Neural crest cell (in vitro differentiated cells): ENCODE measurements at places on chromosomes 16 and 17. TPM values are rescaled to one million over a fixed set of nuclear protein-coding genes. Genes with fewer than 3 reads are reported as not detected.
A peak's percentile ranks its signal among the peaks of the same experiment; 100 is the strongest.

GRCh38 chr17:49741692-49742076, 22.2 kb downstream of the FAM117A start:
- H3K27ac ChIP-seq = no peak overlapping the region
- peaks cover 8% of the 10 kb centered on the region for H3K4me1 ChIP-seq
- H3K36me3 ChIP-seq = no peaks in the 10 kb centered on the region
- no peaks in the 10 kb centered on the region for H3K27me3 ChIP-seq

GRCh38 chr17:60601447-60602384, 1.7 kb downstream of the PPM1D start:
- H3K4me3 ChIP-seq = peak overlapping the region; percentile 99
- H3K27ac ChIP-seq = peak overlapping the region; percentile 96
- no peaks in the 10 kb centered on the region for H3K36me3 ChIP-seq
- peak; percentile 35 for DNase-seq
- H3K27me3 ChIP-seq = no peaks in the 10 kb centered on the region

- no peak overlapping the region for H3K4me3 ChIP-seq
- peaks cover 47% of the 10 kb centered on the region for H3K4me1 ChIP-seq
- no peak for DNase-seq
- no peaks in the 10 kb centered on the region for H3K36me3 ChIP-seq
- no peak overlapping the region for H3K27ac ChIP-seq
- H3K27me3 ChIP-seq = no peaks in the 10 kb centered on the region
These were observed 9.3 kb downstream of the JUP start for GRCh38 chr17:41777157-41777573.

- H3K27me3 ChIP-seq = no peaks in the 10 kb centered on the region
- H3K27ac ChIP-seq = no peak overlapping the region
- no peak overlapping the region for H3K4me3 ChIP-seq
- no peak for DNase-seq
- H3K36me3 ChIP-seq = peaks cover 2% of the 10 kb centered on the region
These were observed 14.4 kb upstream of the CLEC18A start for GRCh38 chr16:69936751-69937211.

GRCh38 chr17:80834893-80835275, 156.8 kb upstream of the CHMP6 start:
- peaks cover 23% of the 10 kb centered on the region for H3K4me1 ChIP-seq
- no peak for DNase-seq
- H3K4me3 ChIP-seq = no peak overlapping the region
- H3K27me3 ChIP-seq = no peaks in the 10 kb centered on the region

DNA sequence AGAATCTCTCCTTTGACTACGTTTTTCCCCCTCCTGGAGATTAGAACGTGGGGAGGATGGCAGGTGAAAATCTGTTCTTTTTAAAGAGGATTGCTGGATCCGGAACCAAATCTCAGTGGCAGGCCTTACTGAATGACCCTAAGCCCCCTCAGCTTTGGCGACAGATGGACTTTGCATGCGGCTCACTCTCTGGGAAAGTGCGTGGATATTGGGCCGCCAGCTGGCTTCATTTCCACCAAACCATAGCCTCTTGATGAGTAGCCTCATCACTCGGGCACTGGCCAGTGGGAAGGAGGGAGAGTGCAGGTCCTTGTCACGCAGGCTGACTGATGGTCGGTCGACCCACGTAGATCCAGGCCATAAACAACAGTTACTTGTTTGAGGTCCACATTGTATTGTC, 31.3 kb upstream of the CCDC182 start:
- H3K4me1 ChIP-seq = peaks cover 12% of the 10 kb centered on the region
- no peak overlapping the region for H3K4me3 ChIP-seq
- H3K27me3 ChIP-seq = no peaks in the 10 kb centered on the region
- no peaks in the 10 kb centered on the region for H3K36me3 ChIP-seq
- no peak overlapping the region for H3K27ac ChIP-seq

DNA sequence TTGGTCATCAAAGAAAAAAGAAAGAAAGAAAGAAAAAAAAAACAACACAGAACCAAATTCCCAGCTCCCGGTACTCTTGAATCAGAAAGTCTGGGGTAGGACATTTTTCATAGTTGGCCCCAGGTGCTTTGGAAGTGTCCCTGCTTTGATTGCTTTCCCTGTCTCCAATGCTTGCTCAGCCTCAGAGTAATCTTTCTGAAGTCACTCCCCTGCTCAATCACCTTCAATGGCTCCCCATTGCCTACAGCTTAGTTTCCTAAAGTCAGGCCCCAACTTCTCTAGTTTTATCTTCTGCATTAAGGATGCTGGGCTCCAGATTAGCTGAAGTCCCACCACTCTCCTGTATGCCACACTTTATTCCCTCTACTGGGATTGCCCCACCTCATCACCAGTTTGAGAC, 17.1 kb downstream of the CNGB1 start:
- H3K36me3 ChIP-seq = no peaks in the 10 kb centered on the region
- H3K4me1 ChIP-seq = no peaks in the 10 kb centered on the region
- no peak overlapping the region for H3K27ac ChIP-seq
- no peaks in the 10 kb centered on the region for H3K27me3 ChIP-seq

MAP2K3 gene
- total RNA-seq = 19.4 and 20.3 TPM in 2 replicates

DNA sequence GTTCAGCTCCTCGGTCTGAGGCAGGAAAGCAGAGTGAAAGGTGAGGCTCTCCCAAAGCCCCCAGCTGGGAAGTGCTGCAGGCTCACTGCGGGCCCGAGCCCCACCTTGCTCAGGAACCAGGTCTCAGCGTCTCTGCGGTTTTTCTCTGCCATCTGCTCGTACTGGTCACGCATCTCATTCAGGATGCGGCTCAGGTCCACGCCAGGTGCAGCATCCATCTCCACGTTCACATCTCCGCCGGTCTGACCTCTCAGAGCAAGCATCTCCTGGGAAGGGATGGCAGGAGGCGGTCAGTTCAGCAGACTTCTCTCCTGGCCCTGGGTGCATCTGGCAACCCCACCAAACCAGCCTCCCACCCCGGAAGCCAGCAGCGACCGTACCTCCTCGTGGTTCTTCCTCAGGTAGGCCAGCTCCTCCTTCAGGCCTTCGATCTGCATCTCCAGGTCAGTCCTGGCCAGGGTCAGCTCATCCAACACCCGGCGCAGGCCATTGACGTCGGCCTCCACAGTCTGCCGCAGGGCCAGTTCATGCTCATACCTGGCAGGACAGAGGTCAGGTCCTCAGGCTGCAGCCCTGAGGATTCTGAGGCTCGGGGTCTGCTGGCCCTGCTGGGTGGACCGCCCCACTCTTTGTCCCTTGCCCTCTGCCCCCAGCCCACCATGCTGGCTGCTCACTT, 1.5 kb downstream of the KRT16 start:
- no peak for DNase-seq
- H3K36me3 ChIP-seq = peaks cover 6% of the 10 kb centered on the region
- H3K27ac ChIP-seq = no peak overlapping the region
- H3K27me3 ChIP-seq = peaks cover 16% of the 10 kb centered on the region
- no peak overlapping the region for H3K4me3 ChIP-seq

NPW gene
- total RNA-seq = 0.82 and 1.3 TPM in 2 replicates

GRCh38 chr17:77880711-77881450, 77.6 kb upstream of the TNRC6C start:
- no peaks in the 10 kb centered on the region for H3K36me3 ChIP-seq
- peaks cover 8% of the 10 kb centered on the region for H3K27me3 ChIP-seq
- no peak overlapping the region for H3K27ac ChIP-seq
- peaks cover 25% of the 10 kb centered on the region for H3K4me1 ChIP-seq

GPR142 gene
- 0.23 TPM in 1 of 2 replicates, not detected in the other for total RNA-seq

SHPK gene
- total RNA-seq = 21.8 and 22.7 TPM in 2 replicates

- H3K27me3 ChIP-seq = no peaks in the 10 kb centered on the region
- H3K4me3 ChIP-seq = no peak overlapping the region
- DNase-seq = no peak
- peaks cover 6% of the 10 kb centered on the region for H3K4me1 ChIP-seq
These were observed 102.1 kb upstream of the CHMP6 start for GRCh38 chr17:80889231-80890195.

GRCh38 chr16:4626396-4626795, 1.8 kb downstream of the MGRN1 start:
- peaks cover 28% of the 10 kb centered on the region for H3K4me1 ChIP-seq
- no peaks in the 10 kb centered on the region for H3K27me3 ChIP-seq
- H3K27ac ChIP-seq = no peak overlapping the region
- H3K4me3 ChIP-seq = peak overlapping the region; percentile 99
- DNase-seq = no peak

DNA sequence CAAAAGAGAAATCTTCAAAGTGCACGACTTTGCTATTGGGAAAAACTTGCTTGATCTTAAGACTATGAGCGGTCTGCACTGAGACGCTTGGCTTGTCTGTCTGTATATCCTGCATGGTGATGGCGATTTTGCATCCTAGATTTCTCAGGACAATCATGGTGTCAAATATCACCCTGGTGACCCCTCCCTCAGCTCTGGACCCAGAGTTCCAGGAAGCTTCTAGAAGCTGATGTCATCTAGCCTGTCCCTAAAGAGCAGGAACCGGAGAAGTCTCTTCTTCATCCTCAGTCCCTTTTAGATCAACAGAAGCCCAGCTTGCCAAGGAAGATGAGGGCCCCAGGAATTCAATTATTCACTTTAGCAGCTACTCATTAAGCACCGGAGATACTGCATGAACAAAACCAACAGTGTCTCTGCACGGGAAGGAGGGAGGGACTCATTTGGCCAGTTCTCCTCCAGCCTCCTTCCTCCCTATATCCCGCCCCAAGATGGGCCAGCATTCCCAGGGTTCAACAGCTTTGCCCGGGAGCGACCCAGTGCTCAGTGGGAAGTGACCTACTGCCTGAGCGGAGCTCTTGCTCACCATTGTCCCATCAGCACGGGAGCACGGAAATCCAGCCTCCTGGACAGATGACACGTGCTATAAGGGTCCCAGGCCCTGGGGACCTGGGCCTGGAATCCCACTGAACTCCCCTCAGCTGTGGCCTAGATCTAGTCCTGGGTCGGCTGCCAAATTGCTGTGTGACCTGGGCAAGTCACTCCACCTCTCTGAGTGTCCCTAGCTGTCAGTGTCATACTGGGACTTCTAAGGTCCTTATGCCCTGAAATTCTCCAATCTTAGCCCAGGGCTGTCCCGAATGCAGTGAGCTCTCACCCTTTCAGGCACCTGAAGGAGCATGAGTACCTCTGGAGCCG, 3.8 kb downstream of the EMP2 start:
- H3K27me3 ChIP-seq = peaks cover 2% of the 10 kb centered on the region
- no peak for DNase-seq
- no peaks in the 10 kb centered on the region for H3K36me3 ChIP-seq
- H3K27ac ChIP-seq = no peak overlapping the region
- H3K4me1 ChIP-seq = peaks cover 54% of the 10 kb centered on the region

- H3K27me3 ChIP-seq = peaks cover 2% of the 10 kb centered on the region
- no peaks in the 10 kb centered on the region for H3K36me3 ChIP-seq
- peaks cover 14% of the 10 kb centered on the region for H3K4me1 ChIP-seq
These were observed 12.0 kb downstream of the ARL4D start for GRCh38 chr17:43410557-43411368.

- no peaks in the 10 kb centered on the region for H3K36me3 ChIP-seq
- DNase-seq = no peak
- H3K4me1 ChIP-seq = peaks cover 10% of the 10 kb centered on the region
- peaks cover 24% of the 10 kb centered on the region for H3K27me3 ChIP-seq
- no peak overlapping the region for H3K27ac ChIP-seq
- H3K4me3 ChIP-seq = no peak overlapping the region
These were observed 1100.6 kb upstream of the RBFOX1 start for GRCh38 chr16:6232056-6232455.

DNA sequence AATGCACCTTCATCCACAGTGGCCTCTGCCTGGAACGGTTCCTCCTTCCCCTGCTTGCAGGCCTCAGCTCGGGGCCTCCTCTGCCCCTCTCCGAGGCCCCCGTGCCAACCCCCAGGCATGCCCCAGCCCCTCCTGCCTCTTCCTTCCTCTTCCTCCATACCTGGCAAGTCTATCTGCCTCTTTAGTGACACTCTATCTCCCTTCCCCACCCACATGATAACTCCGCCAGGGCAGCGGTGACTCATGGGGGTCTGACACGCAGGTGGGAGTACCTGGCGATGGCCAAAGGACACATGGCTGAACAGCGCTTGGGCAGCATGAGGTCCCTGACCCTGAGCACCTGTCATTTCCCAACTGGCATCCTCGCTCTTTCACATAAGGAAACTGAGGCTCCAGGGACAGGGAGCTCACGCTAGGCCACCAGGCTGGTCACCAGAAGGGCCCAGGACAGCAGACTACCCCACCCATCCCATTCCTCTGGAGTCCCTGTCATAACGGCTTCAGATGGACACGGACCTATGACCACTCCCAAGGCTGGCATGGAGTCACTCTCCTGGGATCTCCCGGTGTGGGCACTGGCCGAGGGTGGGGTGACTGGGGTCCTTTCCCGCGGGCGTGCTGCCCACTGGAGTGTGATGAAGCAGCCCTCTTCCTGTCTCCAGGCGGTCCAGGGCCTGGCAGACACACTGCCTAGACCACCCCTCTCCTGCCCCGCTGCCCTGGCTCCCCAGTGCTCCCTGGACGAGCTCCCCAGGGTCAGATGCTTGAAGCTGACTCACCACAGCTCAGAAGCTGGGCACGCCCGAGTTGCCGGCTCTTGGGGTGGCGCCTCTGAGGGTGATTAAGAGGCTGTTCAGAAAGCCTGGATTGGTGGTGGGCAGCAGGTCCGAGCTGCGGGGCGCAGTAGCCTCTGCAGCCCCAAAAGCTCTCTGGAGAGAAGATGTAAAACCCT, 100.6 kb downstream of the ENGASE start:
- no peak overlapping the region for H3K4me3 ChIP-seq
- H3K27me3 ChIP-seq = peaks cover 35% of the 10 kb centered on the region
- no peak for DNase-seq
